ENCODE measurements at places on chromosomes 7 and 10.

GRCh38 chr7:104929921-104930320, 84.1 kb upstream of the KMT2E start:
- no peak for DNase-seq

DNA sequence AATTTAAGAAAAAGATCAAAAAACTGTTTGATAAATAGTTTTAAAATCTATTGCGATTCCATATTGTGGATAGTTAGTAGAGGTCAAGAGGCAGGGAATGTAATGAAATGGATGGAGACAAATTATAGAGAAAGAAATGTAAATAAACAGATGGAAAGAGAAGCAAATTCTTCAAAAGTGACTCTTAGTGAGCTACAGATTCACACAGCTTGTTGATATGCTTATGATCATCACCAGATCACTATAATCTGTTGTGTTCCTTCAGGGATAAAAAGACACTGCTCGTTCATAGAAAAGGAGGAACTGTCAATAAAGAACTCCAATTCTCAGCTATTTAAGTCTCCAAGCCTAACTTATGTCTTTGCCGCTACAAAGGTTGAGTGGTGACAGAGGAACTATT, 251.4 kb upstream of the SEMA3C start:
- DNase-seq: no peak

DNA sequence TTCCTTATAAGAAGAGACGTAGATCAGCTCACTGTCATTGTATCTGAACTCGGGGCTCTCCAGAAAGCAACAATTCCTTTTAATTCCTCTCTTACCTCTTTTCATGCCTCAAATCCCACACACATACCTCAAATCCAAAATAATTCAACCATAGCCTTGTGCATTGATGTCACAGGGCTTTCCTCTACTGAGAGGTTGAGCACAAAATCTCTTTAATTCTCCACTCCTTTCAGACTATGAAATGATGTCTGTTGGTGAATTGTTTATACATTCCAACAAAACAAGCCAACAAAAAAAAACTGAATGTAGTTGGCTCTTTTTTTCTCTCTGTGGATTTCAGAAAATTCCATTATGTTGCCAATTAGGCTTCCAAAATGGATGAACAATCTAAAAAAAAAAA, 53.2 kb downstream of the BPGM start:
- no peak for DNase-seq

- no peak for DNase-seq
Measured at GRCh38 chr10:77188521-77188920, 449.1 kb downstream of the KCNMA1 start.

- DNase-seq: no peak
Measured at GRCh38 chr10:43082746-43083145, 5.9 kb downstream of the RET start.

DNA sequence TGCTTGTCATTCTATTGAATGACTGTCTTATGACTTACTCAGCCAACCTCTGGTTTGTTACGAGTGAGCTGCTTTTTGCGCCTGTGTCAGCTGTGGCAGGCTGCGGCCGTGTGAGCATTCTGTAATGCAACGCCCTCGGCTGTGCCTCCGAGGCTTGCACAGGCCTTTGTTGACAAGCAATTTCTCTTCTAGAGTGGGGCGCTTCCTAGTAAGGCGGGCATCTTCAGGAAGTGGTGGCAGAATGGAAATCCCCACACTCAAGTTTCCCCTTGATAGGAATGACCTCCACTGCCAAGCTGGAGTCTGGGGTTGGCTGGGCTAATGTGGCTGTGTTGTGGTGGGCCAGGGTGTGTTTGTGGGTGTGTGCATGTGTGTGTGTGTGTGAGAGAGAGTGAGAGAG, 20.2 kb upstream of the TMEM178B start:
- no peak for DNase-seq

- no peak for DNase-seq
Measured at GRCh38 chr7:81623251-81623855, 146.5 kb downstream of the HGF start.

DNA sequence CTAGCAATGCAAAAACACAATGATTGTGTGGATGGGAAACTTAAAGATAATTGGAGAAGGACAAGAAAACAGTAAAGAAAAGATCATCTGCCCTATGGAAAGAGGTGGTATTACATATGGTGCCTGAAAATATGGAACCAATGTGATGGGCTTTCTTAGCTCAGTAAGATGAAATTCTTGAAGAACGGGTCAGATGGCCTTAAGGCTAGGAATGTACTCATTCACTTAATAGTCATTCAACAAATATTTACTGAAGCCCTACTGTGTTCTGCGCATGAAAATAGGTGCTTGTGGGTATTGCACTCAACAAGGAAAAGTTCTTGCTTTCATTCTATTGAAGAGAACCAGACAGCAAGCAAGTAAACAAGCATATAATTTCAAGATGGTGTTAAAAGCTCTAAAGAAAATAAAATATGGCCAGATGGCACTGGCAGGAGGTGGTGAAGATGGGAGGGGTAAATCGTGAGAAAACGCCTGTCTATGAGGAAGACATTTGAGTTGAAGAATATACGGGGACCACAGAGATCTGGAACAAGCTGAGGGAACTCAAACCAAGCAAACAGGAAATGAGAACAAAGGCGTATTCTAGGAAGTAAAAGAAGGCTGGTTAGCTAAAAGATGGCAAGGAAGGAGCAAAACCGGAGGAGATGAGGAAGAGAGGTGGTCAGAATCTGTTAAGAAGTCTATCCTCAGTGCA, 179.7 kb downstream of the ANK3 start:
- DNase-seq: no peak

GRCh38 chr7:119802147-119802546, 470.8 kb upstream of the KCND2 start:
- DNase-seq: no peak

DNA sequence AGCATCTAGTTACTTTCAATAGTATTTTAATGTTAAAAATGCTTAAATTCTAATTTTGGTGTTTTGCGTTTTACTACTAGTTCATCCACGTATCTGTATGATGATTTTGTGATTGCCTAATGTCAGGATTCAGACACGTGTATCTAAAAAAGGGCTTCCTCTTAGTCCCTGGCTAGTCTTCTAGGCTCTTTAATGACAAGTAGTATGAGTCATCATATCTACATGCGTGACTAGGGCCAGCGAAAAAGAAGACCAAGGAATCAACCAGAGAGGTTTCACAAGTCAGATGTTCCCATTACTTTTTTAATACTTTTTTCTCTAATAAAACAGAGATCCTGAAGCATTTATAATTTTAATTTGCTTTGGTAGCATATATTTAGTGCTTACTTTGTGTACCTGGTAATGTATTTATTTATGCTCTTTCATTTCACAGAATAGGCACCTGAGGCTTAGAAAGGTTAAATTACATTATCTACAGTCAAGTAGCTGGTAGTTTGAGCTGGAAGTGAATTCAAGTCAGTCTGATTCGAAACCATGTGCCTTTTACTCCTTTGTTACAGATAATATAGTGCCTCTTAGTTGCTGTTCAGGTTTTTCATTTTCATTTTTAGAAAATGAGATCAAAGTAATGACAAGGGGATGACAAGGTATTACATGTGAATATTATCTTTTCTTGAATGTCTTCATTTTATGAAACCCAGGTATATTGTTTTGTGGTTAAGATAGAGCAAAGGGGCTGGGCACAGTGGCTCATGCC, 140.3 kb downstream of the FOXP2 start:
- DNase-seq: no peak

GRCh38 chr10:13457958-13458686, 70.7 kb downstream of the BEND7 start:
- no peak for DNase-seq

- no peak for DNase-seq
Measured at GRCh38 chr7:117019287-117019686, 66.0 kb downstream of the ST7 start.

DNA sequence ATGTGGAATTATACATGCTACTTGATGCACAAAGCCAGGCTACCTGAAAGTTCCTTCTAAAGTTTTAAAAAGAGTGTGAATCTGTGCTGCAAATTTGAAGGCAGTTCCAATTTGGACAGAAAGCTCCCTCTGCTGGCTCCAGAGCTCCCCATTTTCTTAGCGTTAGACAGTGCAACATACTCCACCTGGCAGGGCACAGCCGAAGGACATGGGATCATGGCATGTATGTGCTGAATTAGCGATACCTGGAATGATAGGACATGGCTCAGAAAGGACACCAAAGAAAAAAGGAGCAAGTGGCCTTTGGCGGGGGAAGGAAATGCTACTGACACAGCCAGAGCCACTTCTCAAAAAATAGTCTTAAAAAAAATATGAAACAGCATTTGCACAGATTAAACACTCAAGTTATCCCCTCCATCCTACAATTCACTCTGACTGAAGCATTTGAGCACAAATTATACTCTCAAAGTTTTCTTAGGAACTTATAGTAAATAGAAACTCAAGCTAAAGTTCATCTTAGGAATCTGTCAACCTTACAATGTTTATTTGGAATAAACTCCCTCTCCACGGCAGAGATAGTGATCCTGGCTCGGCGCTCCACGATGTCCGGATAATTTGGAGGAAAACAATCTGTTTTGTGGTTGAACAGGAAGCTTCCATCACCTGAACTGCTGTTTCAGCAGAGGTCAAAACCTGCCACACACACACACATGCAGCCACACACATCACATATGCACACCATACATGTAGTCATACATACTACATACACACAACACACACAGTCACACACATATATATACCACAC, 80.0 kb downstream of the C7orf25 start:
- peak; percentile 36 for DNase-seq

GRCh38 chr7:151837285-151838042, 39.5 kb downstream of the PRKAG2 start:
- DNase-seq: no peak

DNA sequence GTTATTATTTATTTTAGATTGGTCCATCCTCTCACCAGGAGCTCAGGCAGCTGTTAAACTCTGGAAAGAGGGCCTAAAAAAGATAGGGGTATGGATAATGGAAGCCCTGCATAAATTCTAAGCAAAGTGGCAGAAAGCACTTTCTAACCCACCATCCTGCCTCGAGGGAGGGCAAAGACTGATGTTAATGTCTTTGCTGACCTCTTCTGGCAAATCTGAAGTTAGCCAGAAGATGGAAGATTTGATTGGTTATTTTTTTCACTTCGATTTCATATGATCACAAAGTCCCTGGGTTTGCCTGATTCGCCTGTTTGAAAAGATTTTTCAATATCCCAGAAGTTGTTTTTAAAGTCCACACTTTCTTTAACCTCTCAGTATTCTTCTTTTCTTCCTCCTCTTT, 24.8 kb downstream of the OR9A2 start:
- DNase-seq: no peak

DNA sequence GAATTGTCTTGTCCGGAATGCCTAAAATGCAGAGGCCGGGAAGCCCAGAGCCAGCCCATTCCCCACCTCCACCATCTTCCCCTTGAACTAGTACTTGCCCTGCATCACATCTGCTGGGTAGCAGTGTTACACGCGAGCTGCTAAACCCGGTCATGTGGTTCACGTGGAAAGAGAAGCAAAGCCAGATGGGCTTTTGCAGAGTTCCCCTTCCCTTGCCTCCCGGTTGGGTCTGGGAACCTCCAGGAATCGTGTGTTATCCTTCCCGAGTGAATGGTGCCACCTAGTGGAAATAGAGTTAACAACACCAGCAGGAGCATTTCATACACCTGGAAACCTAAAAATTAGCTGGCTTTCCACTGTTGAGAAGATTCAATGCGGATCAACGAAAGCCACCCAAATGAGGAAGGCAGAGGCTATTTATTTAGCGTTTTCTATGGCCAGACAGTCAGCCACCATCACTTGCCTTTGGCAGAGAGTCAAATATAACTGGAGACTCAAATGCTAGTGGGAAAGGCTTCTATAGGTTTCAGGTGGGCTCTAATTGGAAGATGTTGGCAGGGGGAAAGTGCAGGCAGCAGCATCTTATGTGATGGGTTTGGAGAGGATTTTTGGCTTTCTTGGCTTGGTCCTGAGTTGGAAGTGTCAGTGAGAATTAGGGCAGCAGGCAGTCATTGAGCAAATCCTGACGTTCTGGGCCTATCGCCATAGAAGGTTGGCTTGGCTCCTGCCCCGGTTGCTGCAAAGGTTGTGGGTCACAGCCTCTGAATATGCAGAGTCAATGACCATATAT, 12.9 kb upstream of the DENND2A start:
- peak; percentile 70 for DNase-seq

DNA sequence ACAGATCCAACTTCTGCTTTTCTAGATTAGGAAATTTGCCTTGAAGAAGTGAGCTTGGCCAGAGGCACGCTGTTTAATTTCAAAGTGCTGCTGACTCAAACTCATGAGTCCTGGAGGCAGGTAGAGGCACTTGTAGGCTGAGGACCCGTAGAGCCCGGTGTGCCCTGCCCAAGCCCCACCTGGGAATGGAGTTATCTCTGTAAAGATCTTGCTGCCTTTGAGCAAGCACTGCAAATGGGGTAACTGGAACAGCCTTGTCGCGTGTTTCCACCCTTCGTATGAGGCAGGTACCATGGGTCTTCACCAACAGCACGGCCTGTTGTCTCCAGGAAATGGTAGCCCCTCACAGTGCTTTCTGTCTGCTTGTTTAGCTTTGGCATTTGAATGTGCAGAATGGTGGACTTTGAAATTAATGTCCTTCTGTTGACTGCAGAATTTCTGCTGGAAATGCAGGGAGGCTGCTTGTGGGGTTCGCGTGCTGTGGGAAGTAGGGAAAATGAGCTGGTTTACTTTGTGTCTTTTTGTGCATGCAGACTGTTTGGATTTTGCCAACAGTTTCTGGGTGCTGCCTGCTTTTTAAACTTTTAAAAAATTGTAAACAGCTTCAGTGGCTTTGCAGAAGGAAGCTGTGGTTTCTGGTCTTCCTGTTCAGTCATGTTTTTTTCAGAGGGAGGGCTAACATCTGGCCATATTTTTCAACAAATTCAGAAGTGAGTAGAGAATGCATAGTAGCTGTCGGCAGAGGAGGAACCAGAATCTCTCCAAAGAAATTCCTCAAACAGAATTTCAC, 27.2 kb downstream of the CCM2 start:
- DNase-seq: no peak

- no peak for DNase-seq
Measured at GRCh38 chr10:14208231-14208630, 122.5 kb downstream of the FRMD4A start.

- peak; percentile 11 for DNase-seq
Measured at GRCh38 chr7:76234931-76235441, 33.3 kb downstream of the SRRM3 start.

DNA sequence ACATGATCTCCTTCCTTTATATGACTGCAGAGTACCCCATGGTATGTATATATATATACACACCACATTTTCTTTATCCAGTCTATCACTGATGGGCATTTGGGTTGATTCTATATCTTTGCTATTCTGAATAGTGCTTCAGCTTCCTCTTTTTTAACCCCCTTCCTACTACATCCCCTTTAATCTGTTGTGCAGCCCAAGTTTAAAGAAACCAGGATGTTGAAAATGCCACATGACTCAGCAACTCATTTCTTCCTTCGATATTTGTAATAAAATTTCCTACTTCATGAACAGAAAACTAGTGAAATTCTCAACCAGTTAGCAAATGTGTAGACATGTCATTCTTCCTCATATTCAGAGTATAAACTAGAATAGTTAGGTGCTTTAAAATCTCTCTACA, 1245.7 kb upstream of the SORCS1 start:
- no peak for DNase-seq

All from astrocyte of the cerebellum (primary cell).